ENCODE measurements at places on chromosomes 11 and 22. TPM values are rescaled to one million over a fixed set of nuclear protein-coding genes. Genes with fewer than 3 reads are reported as not detected.

GRCh38 chr11:30741039-30741550, 154.9 kb upstream of the MPPED2 start:
- DNase-seq: peak; percentile 35

GRCh38 chr11:32184041-32184722, 93.3 kb downstream of the RCN1 start:
- no peak for DNase-seq

DNA sequence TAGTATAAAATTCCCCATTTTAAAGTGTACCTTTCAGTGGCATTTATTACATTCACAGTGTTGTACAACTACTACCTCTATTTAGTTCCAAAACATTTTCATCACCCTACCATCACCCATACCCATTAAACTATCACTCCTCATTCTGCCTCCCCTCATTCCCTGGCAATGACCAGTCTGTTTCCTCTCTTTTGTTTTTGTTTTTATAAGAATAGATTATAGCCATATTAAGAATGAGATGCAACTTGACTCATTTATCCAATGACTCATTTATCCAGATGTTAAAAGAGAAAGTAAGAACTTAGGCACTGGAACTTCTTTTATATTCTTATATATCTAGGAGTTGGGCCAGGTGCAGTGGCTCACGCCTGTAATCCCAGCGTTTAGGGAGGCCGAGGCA, 156.3 kb downstream of the FAT3 start:
- DNase-seq: peak; percentile 43

DNA sequence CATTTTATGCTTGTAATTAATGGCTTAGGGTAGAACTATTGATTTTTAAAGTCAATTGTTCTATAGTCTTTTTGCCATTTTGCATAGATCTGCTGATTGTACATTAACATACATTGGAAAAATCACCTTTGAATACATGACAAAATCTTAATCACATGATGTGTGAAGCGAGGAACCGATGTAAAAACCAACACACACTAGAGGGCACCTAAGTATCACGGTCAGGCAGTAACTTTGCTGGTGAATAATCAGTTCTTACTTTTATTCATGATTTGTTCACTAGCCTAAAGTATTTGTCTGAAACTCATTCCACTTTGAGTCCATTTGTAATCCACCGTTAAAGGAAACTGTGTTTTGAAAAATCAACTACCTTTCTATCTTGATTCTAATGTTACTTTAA, 28.2 kb downstream of the JHY start:
- DNase-seq: no peak

SPINDOC gene
- total RNA-seq: 41.4 TPM

PKP3 gene
- 23.9 TPM for total RNA-seq

CEND1 gene
- not detected for total RNA-seq

Data from kidney epithelial cell (primary cell).